RCC 7860 (cell line): ENCODE measurements at places on chromosomes 6 and 20.

DNA sequence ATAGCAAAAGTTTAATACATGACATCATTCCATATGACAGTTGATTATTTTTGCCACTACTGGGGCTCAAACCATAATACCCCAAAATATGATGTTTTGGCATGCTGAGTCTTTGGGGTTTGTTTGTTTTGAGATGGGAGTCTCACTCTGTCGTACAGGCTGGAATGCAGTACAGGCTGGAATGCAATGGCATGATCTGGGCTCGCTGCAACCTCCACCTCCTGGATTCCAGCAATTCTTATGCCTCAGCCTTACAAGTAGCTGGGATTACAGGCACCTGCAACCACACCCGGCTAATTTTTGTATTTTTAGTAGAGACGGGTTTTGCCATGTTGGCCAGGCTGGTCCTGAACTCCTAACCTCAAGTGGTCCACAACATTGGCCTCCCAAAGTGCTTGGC, 1.3 kb upstream of the MRS2 start:
- DNase-seq = no peak

DNA sequence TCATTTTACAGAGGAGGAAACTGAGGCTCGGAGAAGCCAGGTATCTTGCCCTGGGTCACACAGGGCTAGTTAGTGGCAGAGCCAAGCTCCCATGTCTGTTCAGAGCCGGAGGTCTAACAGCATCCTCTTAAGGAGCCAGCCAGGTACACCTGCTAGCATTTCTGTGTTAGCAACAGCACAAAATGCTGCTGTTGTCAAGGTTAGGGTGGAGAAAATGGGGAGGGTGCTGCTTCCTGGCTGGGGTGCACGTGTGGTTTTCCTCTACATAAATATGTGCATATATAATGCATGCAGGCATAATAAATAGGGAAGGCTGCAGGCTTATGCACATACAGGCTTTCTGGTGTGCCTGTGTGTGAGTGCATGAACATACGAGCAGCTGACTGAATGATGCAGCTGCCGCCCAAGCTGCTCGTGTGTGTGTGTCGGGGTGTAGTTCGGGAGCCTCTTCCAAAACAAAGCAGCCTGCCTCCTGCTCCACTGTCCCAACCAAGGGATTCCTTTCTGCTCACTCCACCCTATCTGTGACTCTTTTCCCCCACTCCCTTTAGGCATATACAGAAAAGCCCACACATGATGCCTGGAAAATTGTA, 86.6 kb downstream of the CD40 start:
- DNase-seq = no peak

GRCh38 chr6:112109262-112109661, 21.9 kb downstream of the FAM229B start:
- no peak for DNase-seq

- DNase-seq = no peak
Measured at GRCh38 chr6:36636687-36637418, 41.7 kb upstream of the CDKN1A start.

DNA sequence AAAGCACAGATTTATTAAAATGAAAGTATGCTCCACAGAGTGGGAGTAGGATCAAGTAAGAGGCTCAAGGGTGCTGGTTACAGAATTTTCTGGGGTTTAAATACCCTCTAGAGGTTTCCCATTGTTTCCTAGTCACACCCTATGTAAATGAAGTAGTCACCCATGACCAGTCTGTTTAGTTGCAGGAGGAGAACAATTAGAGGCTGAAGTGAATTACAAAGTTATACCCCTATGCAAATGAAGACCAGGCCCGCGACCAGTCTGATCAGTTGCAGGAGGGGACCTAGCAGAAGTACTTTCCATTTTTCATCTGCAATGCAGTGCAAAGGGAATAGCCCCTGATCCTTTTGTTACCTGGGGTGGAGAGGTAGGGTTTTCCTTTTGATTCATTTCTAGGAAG, 11.8 kb upstream of the FILIP1 start:
- no peak for DNase-seq

DNA sequence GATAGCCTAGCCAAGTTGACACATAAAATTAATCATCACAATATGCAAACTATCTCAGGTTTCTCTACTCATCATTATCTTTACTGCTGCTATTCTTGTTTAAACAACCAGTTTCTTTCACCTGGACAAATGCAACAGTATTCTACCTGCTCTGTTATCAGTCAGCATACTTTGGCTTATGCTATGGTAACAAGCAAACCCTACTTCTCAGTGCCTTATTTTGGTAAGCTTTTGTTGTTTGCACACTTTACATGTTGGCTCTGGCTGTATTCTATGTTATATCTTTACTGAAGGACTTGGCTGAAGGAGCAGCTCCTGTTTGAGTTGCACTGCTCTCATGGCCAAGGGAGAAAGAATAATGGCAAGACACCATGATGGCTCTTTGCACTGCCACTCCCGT, 463.1 kb downstream of the EPM2A start:
- no peak for DNase-seq

- DNase-seq = peak; percentile 45
Measured at GRCh38 chr6:101722991-101723579, 329.6 kb downstream of the GRIK2 start.

DNA sequence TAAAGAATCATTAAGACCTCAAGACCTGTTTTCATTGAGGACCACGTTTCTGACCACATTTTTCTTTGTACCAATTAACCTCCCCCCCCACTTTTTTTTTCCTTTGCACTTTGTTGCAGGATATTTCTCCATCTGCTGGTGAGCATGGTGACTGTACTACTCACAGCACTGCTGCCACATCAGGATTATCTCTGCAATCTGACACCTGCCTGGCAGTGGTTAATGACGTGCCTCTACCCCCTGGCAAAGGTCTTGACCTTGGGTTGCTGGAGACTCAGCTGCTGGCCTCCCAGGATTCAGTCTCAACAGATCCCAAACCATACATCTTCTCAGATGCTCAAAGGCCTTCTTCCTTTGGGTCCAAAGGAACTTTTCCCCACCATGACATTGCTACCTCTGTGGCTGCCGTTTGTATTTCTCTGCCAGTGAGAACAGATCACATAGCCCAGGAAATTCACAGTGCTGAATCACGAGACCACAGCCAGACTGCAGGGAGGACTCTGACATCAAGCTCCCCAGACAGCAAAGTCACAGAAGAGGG, 46.6 kb upstream of the EDN3 start:
- DNase-seq = no peak

- DNase-seq = no peak
Measured at GRCh38 chr20:39234520-39235095, 272.5 kb downstream of the DHX35 start.

GRCh38 chr6:1798303-1798964, 188.7 kb downstream of the FOXC1 start:
- no peak for DNase-seq

- DNase-seq = no peak
Measured at GRCh38 chr6:5707281-5708045, 299.3 kb downstream of the NRN1 start.

GRCh38 chr6:61809004-61809595, 476.9 kb downstream of the KHDRBS2 start:
- peak; percentile 16 for DNase-seq

- DNase-seq = no peak
Measured at GRCh38 chr20:4341804-4342485, 326.6 kb upstream of the RNF24 start.

- no peak for DNase-seq
Measured at GRCh38 chr6:57254055-57254717, 32.1 kb upstream of the RAB23 start.
